ENCODE measurements at places on chromosomes 5 and 9.
A peak's percentile ranks its signal among the peaks of the same experiment; 100 is the strongest.

DNA sequence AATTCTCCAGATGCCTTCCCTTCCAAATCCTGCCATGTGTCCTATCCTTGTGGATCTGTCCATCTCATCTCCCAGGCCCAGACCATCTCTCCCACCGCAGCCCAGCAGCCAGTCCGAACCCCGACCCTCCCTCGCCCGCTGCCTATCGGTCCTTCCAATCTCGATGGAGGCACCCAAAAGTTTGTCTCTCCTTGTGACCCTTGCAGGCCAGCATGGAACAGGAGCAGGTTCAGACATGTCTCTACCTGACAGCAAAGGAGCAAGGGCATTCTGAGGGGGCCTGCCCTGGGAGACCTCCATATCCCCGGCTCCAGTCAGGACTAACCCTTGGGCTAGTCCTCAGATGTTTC, 51.0 kb downstream of the SEMA4D start:
- DNase-seq: no peak

GRCh38 chr9:72996684-72997314, 43.9 kb upstream of the ALDH1A1 start:
- DNase-seq: no peak

- no peak for DNase-seq
These were observed 142.9 kb downstream of the OSTF1 start for GRCh38 chr9:75231167-75231566.

- DNase-seq: no peak
These were observed 614.7 kb upstream of the ST8SIA4 start for GRCh38 chr5:101517795-101518194.

DNA sequence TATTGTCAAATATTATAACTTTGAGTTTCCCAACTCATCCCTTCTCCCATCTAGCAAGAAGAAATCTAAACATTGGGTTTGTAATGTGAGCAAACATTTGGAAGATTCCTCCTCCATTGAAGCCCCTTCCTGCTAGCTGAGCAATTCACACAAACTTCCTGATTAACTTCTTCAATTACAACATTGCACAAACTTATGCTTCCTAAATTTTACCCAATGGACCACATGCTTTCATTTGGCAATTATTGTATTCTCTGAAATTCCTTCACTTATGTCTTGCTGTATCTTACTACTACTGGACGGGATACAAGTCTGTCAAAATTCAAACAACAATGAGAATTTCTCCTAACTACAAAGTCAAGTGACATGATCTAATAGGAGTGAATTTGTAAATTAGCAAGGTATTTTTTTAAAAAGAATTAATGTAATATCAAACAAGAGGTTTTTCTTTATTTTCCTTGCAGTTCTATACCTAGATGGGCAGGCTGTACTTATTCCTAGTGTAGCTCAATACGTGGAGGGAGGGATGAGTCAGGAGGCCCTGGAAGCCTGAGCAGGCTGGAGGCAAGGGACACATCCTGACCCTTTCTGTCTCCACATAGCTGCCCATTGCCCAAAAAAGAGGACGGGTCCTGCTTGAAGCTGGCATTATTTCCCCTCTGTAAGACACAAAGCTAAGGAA, 11.8 kb upstream of the IFNW1 start:
- no peak for DNase-seq

DNA sequence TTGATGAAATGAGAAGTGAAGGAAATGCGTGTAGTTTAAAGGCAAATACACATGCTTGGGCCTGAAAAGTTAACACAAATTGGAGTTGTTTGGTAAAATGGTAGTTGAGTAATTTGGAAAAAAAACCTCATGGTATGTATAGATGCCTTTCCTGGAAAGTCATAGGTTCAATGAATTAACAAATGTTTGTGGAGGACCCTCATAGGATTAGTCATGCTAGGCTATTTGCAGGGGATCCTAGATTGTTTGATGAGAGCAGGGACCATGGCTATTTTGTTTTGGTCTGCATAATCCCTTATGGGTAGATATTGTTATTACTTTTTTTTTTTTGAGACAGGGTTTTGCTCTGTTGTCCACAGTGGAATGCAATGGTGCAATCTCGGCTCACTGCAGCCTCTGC, 93.5 kb upstream of the NR3C1 start:
- no peak for DNase-seq

DNA sequence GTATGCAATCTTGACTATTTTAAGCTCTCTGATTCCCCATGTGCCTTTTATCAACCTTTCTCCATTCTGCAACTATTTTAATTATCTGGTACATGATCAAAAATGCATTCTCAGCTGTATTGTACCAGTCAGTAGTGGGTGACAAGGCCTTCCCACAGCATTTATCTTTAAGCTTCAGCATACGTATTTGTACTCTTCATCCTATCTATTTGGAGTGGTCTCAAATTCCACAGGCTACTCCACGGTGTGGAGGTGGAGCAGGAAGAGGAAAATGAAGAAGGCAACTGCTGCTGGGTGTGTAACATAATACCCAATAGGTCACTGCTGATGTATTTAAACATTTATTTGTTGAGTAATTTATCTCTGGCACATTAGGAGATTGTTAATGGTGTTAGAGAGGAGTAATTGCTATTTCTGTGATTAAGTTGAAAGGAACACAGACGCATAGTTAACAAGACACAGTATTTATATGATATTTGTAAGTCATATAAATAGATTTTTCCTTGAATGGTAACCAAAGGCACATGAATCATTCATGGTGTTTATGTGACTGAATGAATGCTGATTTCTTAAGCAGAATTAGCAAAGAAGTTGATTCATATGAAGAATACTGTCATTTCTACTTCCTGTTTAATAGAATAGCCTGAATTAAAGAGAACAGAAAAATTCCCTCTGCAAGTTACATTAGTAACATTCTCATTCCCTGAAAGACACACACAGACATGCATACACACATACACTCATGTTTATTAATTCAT, 153.8 kb upstream of the NR3C1 start:
- peak; percentile 86 for DNase-seq

GRCh38 chr9:22337261-22337660, 109.4 kb upstream of the DMRTA1 start:
- DNase-seq: no peak

DNA sequence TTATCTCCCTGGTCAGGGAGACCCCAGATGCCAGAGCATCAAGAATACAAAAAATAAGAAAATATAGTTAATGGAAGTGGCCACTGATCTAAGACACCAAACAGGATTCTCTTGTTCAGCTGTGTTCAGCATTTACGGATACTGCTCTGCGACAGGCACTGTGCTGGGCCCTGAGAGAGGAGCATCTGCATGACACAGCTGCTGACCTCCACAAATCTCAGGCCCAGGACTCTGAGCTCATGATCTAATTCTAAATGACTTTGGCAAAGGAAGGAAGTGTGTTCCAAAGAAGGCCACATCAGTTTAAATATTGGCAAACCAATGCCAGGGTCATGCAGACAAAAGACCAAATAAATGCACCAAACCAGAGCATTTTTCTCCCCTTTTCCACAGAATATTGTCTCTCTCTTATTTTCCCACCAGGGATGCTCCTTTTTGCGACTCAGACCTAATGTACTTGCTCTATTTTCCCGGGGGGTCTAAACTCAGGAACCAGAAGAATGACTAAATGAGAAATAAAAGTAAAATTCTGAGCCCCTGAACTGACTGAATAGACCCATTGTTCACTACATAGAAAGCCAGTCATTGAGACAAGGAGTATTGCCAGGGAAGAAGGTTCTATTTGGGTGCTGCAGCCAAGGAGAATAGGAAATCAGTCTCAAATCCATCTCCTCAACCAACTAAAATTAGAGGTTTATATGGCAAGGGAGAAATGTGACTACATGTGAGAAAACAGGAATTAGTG, 1.4 kb upstream of the AGGF1 start:
- no peak for DNase-seq

GRCh38 chr5:142420561-142421227, 95.9 kb upstream of the SPRY4 start:
- no peak for DNase-seq

DNA sequence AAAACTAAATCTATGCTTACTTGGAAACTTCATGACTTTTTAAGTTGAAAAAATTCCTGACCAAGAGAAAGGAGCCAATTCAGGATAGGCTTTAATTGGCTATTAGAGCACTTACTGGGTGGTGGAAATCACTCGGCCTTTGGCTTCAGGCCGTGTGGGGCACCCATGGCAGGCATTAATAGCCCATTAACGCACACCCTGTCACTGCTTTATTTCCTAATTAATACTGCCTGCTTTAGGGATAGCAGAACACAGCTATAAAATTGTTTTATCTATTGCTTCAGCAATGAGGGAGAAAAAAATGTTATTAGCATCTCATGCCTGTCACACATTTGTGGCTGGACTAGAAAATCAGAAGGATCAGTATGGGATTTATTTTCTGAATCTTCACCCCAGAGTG, 58.1 kb downstream of the PSAT1 start:
- no peak for DNase-seq

DNA sequence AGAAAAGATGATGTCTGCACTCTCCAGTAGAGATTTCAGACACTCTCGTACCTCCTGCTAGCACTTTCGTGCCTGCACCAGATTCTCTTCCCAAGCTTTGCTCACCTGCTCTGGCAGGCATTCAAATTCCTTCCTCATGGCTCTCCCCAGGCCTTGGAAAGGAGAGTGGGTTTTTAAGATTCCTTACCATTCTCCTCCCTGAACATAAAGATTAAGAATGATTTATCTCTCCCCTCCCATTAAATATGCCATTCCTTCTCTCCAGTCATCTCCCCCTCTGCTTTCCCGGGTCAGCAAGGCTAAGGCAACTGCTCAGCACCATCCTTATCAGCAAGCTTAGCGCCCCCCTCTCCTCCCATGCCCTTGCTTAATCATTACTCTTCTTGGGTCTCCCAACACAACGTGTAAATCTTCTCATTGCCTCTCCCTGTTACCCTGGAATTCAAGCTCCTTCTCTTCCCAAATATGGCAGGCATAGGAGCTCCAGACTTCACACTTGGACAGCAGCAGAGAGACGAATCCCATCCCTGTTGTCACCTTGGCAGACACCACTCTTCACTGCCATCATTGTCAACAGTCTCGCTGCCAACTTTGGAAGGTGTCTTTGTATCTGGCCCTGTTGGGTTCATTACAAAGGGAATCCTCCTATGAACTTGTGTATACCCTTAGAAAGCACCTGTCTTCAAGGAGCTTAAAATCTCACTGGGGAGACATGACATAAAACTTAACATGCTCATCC, 332.9 kb downstream of the SLIT3 start:
- DNase-seq: no peak

DNA sequence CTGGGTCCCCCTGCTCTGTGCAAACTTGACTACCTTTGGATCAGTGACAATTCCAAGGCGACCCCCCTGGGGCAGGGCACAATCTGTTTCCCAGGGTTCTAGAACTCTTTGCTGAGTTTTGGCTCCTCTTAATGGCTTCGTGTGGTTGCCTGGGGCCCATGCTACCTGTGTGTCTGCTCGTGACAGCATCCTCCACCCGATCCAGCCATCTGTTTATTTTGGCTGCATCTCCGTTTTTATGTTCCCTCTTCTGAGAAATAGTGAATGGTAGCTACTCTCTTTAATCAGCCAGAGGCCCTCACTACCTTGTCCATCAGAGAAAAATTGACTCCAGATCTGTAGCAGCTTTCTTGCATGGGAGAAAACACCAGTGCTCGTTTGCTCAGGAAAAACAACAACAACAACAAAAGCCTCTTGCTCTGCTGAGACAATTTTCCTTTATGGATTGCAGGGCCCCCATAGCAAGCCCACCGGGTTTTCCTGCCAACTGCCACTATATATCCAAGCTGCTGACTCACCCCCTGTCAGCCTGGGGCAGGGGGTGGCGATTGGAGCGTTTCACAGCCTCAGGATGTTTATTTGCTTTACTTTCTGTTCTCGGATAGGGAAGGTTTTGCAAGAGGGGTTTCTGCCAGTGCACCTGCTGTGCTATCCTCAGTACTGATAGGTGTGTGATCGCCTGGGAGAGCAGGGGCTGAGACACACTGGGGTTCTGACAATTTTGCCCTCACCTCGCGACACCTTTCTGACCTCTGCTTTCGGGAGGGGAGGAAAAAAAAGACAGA, 607.8 kb downstream of the BNC2 start:
- DNase-seq: no peak

DNA sequence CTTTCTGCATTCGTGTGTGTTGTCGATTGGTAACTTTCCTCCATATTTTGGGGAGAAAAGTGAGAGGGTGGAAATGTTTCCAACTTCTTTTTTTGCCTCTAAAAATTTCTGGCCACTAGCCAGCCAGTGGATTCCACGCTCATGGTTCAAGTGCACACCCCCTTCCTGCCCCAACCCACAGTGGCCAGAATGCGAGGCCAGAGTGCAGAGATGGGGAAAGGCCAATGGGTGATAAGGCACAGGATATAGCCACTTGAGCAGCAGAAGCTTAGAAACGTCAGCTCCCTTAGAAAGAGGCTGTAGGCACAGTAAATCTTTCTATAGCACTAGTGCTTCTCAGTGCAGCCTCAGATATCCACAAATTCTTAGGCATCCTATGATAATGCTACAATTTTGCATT, 75.8 kb upstream of the ADRB2 start:
- DNase-seq: no peak

- no peak for DNase-seq
These were observed 946 bp upstream of the LTC4S start for GRCh38 chr5:179792612-179793467.

GRCh38 chr9:81874931-81875330, 53.3 kb upstream of the SPATA31D4 start:
- no peak for DNase-seq

GRCh38 chr5:9156282-9156681, 389.6 kb downstream of the SEMA5A start:
- DNase-seq: no peak

DNA sequence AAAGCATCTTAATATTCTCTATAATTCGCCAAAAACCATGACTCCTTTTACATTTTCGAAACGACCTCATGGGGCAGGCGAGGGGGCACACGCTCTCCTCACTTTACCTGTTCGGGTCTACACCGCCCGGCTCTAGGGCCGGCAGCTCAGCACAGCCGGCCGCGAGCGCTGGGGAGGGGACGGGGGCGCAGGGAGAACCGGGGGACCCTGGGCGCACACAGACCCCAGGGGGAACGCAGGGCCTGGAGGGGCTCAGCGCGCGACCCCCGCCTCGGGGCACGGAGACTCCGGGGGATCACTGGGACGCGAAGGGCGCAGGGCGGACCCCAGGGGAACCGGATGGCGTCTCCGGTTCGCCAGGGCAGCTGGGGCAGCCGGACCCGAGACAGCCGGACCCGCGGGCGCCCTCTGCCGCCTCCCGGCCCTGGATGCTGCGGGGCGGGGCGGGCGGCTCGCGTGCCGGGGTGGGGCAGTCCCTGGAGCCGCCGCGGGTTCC, at the start of gene AHRR:
Gene AHRR, plus strand, starts transcription at position 485 of the 496 bp plus-strand sequence. CDS start 22,189 bp downstream, outside the sequence.
- DNase-seq: peak; percentile 70

- no peak for DNase-seq
These were observed 204.3 kb downstream of the DMRTA1 start for GRCh38 chr9:22650946-22651345.

DNA sequence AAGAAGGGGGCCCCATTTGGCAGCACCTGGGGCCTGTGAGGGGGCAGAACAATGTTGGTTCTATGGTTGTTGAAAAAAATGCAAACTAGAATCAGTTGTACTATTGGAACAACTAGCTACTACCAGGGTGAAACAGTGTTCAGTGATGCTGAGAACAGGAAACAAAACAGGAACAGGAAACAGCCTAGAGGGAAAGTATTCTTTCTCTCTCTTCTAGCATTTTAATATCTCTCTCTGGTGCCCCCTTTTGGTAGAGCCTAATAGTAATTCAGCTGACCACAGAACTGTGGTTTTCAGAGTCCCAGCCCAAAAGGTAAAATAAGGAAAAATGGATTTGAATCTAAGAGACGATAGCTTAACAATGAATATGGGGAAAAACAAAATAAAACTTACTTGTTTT, 138.0 kb upstream of the KCNN2 start:
- DNase-seq: no peak

- DNase-seq: peak; percentile 60
These were observed 148.4 kb downstream of the MAPKAP1 start for GRCh38 chr9:125558453-125559092.

- no peak for DNase-seq
These were observed 20.9 kb upstream of the ARHGAP26 start for GRCh38 chr5:142749321-142749720.

All from NCI-H146 (cell line).